Activated CD4-positive, alpha-beta T cell treated with anti-CD3 and anti-CD28 coated beads, Interleukin-10, Interleukin-2, amounts not matched to agents 100 ng/mL and 50 ng/mL, durations not matched to agents 16 hours and 8 hours (primary cell): ENCODE measurements at places on chromosomes 6 and 20.
A peak's percentile ranks its signal among the peaks of the same experiment; 100 is the strongest.

DNA sequence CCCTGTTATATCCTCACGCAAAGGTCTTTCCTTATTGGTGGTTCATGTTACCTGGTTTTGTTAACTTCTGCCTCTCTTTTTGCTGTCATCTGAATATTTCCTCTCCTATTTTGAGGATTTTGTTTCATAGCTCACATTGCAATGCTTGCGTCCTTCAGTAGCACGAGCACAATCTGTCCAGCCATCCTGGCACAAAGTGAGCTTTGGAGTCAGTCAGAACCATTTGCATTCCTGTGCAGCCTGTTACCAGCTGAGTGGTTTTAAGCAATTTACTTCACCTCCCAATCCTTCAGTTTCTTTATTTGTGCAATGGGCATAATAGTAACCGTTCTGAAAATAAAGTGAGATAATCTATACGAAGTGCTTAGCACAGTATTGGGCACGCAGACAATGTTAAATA, 42.7 kb downstream of the AKAP7 start:
- no peak for DNase-seq

GRCh38 chr20:25017257-25017803, 24.8 kb upstream of the APMAP start:
- DNase-seq = no peak

- DNase-seq = no peak
These were observed 58.1 kb downstream of the PLAGL1 start for GRCh38 chr6:143949962-143950361.

DNA sequence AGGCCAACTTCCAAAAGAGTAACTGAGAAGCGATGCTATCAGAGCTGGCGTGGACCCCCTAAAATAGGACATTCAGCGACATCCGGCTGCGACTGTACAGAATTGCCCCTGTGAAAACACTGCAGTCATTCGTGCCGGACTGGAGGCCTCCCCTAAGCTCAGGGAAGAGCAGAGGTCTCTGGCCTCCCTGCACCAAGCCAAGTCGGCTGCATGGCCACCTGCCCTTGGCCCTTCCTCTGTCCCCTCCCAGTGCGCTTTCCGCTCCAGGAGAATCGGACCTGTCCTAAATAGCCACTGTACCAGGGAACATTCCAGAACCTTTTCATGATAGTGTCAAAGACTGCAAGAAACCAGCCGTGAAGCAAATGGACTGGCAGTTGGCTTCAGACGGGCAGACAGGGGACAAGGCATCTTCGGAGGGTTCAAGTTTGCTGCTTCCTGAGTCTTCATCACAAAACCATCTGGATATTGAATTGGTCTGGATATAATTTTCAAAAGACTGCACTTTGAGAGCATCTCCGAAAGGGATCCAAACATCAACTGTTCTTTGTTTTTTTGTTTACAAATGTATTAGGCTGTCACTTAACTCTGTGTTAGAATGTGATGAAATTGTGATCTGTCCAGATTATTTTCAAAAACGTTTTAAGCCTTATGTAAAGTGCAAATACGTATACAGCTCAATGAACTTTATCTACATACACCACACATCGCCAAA, 16.5 kb downstream of the SLC2A4RG start:
- DNase-seq = no peak

GRCh38 chr6:124928851-124929250, 33.4 kb upstream of the RNF217 start:
- no peak for DNase-seq

GRCh38 chr6:74715355-74716085, 490.3 kb downstream of the COL12A1 start:
- DNase-seq = no peak

DNA sequence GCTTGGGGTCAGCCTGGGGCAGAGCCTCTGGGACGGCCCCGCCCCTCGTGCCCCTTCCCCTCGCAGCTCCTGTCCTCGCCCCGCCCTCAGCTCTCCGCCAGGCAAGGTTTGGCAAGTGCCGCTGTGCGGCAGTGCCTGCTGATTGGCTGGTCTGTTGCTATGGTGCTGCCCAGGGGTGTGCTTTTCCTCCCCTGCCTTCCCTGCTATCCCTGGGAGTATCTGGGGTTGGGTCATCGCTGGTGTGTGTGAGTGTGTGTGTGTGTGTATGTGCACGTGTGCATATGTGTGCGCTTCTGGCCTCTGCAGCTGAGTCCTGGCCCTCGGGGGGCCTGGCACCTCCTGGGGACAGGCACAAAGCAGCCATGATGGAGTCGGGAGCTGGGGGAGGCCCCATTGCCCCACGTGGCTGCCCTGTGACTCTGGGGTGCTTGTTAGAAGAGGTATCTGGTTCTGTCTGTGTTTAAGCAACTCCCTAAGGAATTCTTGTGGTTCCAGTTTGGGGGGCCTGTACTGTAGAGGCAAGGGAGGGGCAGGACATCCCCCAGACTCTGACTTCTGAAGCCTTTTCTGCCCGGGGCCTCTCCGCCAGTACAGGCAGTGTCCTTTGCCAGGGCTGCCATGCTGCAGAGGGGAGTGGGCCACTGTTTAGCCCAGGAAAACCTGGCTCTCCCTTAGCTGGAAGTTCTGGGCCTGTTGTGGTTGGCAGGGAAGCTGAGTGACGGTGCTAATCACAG, 6.9 kb downstream of the RTEL1 start:
- DNase-seq = no peak

DNA sequence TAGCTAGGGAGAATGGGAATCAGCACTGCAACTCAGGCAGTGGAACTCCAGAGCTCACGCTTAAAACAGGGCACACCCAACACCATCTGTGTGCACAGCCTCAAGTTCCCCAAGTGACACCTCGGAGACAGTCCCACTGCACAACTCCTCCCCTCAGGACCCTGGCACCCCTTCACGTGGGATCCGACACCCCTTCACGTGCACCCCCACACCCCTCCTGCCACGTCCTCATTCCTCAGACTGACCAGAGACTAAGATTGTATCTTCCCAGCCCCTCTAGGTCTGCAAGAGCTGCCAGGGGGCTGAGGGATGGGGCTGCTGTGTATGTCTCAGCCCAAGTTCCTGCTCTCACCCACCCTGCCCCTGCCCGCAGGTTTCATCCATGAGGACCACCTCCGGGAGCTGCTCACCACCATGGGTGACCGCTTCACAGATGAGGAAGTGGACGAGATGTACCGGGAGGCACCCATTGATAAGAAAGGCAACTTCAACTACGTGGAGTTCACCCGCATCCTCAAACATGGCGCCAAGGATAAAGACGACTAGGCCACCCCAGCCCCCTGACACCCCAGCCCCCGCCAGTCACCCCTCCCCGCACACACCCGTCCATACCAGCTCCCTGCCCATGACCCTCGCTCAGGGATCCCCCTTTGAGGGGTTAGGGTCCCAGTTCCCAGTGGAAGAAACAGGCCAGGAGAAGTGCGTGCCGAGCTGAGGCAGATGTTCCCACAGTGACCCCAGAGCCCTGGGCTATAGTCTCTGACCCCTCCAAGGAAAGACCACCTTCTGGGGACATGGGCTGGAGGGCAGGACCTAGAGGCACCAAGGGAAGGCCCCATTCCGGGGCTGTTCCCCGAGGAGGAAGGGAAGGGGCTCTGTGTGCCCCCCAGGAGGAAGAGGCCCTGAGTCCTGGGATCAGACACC, 7.6 kb downstream of the MYL9 start:
- DNase-seq = no peak

DNA sequence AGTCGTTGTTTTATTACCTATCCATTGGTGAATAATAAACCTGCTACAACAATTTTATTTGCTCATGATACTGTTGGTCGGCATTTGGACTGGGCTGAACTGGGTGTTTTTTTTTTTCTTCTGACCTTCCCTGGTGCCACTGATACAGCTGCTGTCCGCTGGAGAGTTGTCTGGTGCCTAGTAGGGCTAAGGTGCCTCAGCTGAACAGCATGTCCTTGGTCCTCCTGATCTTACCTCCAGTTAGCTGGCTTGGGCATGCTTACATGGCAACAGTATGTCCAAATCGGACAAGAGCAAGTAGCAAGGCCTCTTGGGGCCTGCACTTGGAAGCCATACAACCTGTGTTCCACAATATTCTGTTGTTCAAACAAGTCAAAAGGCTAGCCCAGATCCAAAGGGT, 563.4 kb downstream of the BMP2 start:
- no peak for DNase-seq

DNA sequence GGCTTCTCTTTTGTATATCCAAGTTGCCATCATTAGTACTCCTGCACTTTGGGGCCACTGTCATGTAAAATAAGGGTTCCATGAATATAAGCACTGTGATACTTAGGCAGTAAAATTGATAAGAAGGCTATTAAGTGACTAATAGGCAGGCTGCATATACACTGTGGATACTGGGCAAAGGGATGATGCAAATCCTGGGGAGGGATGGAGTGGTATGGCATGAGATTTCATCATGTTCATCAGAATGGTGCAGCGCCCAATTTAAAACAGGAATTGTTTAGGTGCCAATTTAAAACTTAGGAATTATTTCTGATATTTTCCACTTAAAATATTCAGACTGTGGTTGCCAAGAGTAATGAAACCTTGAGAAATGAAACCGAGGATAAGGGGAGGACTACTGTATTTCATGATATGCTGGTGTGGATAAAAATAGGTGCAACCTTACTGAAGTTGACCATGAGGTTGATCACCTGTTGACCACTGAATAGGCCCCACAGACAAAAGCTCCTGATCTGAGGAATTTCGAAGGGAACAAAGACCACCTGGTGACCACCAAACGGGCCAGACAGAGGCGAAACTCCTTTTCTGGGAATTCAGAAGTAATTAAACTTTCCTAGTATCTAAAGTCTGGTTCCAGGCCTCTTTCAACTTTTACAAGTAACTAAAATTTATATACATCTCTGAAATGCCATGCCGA, 4.9 kb upstream of the TRIM39 start:
- DNase-seq = no peak

GRCh38 chr20:15756754-15757115, 816.5 kb downstream of the KIF16B start:
- no peak for DNase-seq

GRCh38 chr6:34359418-34360158, 32.9 kb downstream of the NUDT3 start:
- no peak for DNase-seq

- no peak for DNase-seq
These were observed 28.1 kb downstream of the PKIG start for GRCh38 chr20:44610313-44610962.

GRCh38 chr6:144482142-144482541, 197.0 kb downstream of the UTRN start:
- DNase-seq = peak; percentile 77

DNA sequence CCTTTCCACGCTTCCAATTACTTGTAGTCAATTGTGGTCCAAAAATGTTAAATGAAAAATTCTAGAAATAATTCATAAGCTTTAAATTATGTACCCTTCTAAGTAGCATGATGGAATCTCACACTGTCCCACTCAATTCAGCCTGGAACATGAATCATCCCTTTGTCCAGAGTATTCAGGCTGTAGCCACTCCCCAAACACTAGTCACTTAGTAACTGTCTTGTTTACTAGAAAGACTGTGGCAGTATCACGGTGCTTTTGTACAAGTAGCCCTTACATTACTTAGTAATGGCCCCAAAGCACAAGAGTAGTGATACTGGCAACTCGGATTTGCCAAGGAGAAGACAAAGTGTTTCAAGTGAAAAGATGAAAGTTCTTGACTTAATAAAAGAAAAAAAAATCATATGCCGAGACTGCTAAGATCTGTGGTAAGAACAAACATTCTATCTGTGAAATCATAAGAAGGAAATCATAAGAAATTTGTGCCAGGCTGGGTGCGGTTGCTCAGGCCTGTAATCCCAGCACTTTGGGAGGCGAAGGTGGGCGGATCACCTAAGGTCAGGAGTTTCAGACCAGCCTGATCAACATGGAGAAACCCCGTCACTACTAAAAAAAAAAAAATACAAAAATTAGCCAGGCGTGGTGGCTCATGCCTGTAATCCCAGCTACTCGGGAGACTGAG, 168.5 kb upstream of the SIM1 start:
- peak; percentile 1 for DNase-seq

GRCh38 chr6:89297695-89298351, 17.3 kb downstream of the GABRR2 start:
- peak; percentile 69 for DNase-seq

DNA sequence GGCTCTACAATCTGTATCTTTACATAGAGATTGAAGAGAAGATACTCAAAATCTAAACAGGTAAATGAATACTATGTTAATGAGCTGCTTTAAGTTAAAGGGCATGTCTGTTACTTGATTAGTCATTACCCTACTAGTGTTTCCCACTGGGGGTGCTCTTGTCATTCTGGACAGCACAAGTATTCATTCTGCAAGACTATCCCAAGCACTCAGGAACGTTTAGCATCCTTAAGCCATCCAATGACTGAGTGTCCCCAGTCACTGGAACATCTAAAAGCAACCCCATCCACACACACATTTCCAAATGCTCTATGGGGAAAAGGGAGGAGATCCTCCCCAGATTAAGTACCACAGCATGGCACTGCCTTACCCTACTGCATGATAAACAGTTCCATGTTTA, 25.7 kb downstream of the EZR start:
- peak; percentile 66 for DNase-seq

DNA sequence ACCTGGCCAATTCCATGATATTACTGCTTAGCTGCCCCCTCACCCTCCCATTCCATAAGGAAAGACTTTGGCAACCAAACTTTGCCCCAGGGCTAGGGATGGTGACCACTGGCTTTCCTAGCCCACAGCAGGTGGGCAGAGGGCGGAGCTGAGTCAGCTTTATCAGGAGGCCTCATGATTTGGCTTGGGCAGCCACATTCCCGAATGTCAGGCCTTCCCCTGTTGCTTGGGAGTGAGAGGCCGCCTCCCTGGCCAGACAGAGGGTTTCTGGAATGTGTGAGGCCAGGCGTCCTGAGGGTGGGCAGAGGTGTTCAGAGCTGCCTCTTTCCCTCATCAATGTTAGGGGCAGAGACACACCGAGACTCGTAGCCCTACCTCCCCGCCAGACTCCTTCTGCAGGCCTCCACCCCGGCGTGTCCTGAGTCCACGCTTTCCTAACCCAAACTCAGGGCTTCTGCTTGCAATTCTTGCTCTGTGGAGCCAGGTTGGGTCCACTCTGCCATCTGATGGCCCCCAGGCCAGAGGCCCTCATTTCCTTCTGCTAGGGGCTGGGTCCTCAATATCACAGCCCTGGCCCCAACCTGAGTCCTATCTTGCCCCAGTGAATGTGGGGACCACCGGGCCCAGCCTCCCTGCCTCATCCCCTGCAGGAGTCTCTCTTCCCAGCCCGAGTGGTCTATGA, 19.3 kb downstream of the UQCC2 start:
- DNase-seq = no peak

DNA sequence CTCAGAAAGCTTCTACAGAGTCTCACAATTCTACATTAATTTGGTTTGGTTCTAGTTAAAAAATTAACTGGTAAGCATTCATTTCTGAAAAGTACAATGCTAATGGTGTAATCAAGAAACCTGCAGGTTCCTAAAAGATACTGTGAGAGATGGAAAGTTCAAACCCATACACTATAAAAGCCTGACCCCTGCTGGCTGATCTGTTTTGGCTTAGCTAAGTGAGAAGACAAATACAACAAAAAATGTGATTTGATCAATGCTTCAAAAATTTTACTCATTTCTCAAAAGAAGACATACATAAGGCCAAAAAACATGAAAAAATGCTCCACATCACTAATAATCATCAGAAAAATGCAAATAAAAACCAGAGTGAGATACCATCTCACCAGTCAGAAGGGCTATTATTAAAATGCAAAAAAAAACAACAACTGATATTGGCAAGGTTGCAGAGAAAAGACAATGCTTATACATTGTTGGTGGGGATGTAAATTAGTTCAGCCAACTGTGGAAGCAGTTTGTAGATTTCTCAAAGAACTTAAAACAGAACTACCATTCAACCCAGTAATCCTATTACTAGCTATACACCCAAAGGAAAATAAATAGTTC, 102.8 kb downstream of the MOXD1 start:
- peak; percentile 34 for DNase-seq

GRCh38 chr6:118700531-118700930, 49.1 kb upstream of the CEP85L start:
- no peak for DNase-seq

GRCh38 chr6:166027761-166028160, 139.9 kb downstream of the TBXT start:
- DNase-seq = no peak
